Right atrium auricular region (tissue), 2 donors: ENCODE measurements at places on chromosomes 7 and 10. TPM values are rescaled to one million over a fixed set of nuclear protein-coding genes. Genes with fewer than 3 reads are reported as not detected.

ADIRF gene
- 195 TPM for total RNA-seq

- no peak for DNase-seq
- no peak overlapping the region for H3K27ac ChIP-seq
- H3K4me1 ChIP-seq, result peaks cover 3% of the 10 kb centered on the region
- H3K36me3 ChIP-seq, result no peaks in the 10 kb centered on the region
These were observed 390.0 kb downstream of the TNS3 start for GRCh38 chr7:47191876-47192291.

- H3K4me3 ChIP-seq, result no peak overlapping the region
- peak; percentile 71 for DNase-seq
- peaks cover 43% of the 10 kb centered on the region for H3K4me1 ChIP-seq
- H3K27ac ChIP-seq, result peak overlapping the region; percentile 91
- no peaks in the 10 kb centered on the region for H3K27me3 ChIP-seq
These were observed 18.0 kb downstream of the CAMK2B start for GRCh38 chr7:44307301-44307900.

GRCh38 chr7:40808378-40808942 is 673.7 kb downstream of the SUGCT start:
- DNase-seq, result no peak
- no peak overlapping the region for H3K27ac ChIP-seq
- H3K4me1 ChIP-seq, result no peaks in the 10 kb centered on the region
- H3K27me3 ChIP-seq, result no peaks in the 10 kb centered on the region
- no peak overlapping the region for H3K4me3 ChIP-seq
